Stimulated activated CD4-positive, alpha-beta T cell treated with anti-CD3 and anti-CD28 coated beads, Interleukin-4, amount 100 ng/mL, for 48 hours (primary cell): ENCODE measurements at places on chromosomes 7 and 10.

DNA sequence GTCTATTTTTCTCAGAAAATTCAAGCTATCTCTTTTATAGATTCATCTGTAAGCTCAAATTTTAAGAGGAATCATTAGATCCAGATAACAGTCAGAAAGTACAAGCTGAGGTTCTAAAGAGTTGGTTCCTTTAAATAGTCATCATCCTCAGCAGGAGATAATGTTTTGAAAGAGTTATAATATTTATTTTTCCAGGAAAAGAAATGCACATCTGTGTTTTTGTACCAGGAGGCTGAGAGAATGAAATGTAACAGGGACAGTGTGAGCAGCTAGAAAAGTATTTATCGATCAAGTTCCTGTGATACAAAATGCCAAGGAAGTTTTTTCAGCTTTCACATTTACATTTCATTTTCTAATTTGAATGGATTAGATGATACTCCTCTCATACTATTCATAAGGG lies 120.2 kb upstream of the LRRTM3 start:
- DNase-seq, result no peak

DNA sequence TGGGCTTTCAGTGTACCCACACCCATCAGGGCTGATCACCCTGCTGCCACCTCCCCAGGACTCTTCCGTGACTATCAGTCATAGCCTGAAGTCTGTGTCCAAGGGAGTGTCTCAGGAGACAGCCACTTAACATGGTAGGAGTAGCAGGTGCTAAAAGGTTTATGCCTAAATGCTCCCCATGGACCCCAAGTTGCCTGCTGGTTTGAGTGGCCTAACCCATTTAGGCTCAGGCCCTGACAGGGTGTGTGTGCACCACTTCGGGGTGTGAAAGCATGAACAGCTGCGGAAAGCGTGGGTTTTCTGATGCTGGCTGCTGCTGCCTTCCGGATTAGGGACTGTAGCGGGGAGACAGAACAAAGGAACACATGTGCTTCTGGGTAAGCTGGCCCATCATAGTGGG lies 93.2 kb upstream of the SAMD8 start:
- DNase-seq, result no peak

GRCh38 chr10:75619635-75620034 lies 188.2 kb downstream of the LRMDA start:
- DNase-seq, result no peak

- DNase-seq, result no peak
Measured at GRCh38 chr7:21028599-21028998, 241.9 kb upstream of the SP8 start.

DNA sequence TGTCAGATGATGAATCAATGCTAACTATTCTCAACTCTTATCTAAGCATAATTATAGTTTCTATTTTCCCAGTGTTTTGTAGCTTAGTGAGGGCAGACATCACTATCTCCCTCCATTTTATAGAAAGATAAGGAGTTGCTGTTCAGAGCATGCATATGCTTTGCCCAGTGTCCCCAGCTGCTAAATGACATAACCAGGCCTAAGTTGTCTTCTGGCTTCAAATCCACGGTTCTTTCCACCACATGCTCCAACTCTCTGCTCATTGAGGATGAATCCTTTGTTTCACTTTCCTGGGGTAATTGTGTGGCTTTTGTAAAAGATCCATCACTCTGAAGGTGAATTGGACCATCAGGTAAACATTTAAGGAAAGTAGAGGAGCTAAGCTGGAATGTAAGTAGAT lies 134.0 kb downstream of the SNX10 start:
- no peak for DNase-seq

DNA sequence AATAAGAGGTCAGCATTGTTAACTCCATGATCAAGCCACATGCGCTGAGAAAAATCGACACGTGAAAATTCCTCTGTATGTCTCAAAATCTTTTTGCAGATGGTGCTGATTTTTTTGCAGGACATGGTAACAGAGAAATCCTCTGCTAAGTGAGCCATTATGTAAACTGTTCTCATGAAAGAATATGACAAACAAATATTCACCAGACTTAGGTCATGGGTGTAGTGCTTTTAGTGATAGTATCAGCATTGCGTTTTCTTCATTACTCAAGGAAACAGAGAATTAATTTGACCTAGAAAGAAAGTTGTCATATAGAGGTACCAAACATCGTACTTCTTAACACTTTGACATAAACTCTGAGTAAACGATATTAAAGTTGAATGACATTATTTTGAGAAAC lies 34.7 kb downstream of the ADRB1 start:
- DNase-seq, result no peak

GRCh38 chr10:92181575-92181974 lies 109.3 kb downstream of the CPEB3 start:
- DNase-seq, result no peak

- DNase-seq, result no peak
Measured at GRCh38 chr7:2521341-2521745, 1.8 kb downstream of the LFNG start.

DNA sequence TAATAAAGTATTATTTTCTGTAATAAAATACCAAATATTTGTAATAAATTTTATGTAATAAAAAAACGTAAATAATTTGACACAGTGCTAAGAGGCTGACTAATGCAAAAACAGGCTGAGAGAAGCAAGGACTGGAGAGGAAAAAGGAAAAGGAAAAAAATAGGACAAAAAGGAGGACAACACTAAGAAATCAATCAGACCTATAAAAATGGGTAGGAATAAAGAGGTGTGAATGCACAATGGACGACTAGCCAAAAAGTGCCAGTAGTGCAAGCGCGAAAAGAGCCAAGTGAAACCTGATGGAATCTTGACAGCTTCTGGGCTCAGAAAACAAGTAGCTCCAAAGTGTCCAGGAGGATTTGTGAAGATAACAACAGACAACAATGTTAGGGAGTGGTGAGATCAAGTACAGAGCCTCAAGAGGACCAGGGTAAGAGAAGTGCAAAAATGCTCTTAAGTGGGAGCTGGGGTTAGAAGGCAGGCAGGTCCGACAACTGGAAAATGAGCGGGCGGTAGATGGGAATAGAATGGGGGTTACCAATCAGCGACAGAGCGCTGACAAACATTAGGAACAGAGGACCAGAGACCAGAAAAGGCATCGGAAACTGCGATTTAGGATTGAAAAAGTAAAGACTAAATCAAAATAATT lies 1.2 kb downstream of the BRAF start:
- no peak for DNase-seq

DNA sequence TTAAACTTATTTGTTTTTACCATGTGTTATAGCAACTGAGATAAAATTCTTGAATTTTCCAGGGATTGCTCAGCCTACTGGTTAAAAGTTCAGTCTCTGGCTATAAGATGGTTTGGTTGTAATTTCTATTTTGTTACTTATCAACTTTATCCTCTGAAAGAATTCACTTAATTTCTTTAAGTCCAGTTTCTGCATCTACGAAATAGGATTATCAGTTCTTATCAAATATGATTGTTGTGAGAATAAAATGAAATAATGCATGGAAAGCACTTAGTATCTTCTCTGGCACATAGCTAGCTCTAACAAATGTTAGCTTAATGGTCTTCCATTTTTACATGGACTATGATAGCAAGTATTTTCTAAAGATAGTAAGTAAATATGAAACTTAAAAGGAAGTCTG lies 53.3 kb downstream of the SEMA3D start:
- no peak for DNase-seq

DNA sequence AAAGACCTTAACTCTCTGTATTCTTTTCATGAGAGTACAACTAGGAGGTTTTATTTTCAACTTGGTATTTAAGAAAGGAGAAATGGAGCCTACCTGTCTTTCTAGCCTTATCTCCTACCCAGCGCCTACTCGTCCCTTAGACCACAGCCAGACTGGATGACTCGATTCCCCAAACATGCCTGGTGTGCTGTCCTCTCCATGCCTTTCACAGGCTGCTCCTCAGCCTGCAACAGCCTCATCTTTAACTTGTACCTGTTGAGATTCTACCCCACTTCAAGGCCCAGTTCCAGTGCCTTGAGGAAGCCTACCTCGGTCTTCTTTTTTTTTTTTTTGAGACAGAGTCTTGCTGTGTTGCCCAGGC lies 29.4 kb downstream of the CPA1 start:
- no peak for DNase-seq

DNA sequence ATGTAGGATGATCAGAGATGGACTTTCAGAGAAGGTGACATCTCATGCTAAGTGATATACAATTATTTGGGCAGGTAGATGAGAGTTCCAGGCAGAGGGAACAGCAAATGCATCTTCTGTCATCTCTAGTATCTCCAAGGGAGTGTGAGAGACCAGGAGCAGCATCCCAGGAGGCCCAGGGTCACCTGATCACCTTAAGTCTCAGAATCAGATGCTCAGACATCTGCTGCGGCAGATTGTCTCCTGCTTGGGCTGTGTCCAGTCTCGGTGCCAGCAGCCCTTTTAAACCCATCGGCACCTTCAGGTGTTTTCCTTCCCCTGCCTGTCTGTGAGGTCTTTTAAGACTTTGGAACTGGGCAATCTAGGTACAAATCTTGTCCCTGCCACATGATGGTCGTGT lies 690.6 kb downstream of the LRMDA start:
- no peak for DNase-seq

DNA sequence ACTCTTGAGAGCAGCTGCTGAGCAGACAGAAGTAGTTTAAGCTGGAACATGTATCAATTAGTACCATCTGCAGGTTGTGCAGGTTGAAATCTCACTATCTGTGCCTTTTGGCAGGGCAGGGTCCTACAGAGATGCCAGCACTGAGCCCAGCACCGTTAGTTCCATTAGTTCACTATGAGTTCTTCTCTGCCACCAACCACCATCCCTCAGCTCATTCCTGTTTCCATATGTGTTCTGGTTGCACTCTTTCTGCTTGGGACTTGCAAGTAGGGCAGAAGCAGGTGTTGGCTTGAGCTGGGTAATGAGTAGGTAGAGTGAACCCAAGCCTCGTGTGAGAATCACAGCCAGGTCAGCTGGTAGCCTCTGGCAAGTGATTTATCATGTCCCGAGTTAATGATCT lies 2.8 kb downstream of the SMO start:
- no peak for DNase-seq

GRCh38 chr10:103640436-103641181 lies 147.1 kb downstream of the NEURL1 start:
- no peak for DNase-seq

- no peak for DNase-seq
Measured at GRCh38 chr10:104577861-104578521, 63.1 kb upstream of the SORCS3 start.

DNA sequence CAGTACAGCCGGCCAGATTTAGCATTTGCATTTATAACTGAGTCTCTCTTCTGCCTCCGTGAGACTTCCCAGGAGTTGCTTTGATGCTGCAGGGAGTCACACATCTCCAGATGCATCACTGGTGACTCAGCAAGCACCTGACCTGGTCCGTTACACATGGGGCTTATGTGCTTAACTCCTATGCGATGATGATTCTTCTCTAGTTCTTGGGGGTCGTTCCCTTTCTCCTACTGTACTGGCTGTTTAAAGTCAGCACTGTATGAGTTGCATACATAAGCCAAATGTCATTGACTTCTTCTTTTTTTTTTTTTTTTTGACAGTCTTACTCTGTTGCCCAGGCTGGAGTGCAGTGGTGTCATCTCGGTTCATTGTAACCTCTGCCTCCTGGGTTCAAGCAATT lies 13.0 kb upstream of the AKR1E2 start:
- no peak for DNase-seq

GRCh38 chr10:133456041-133456951 lies 2.6 kb downstream of the SCART1 start:
- DNase-seq, result no peak

DNA sequence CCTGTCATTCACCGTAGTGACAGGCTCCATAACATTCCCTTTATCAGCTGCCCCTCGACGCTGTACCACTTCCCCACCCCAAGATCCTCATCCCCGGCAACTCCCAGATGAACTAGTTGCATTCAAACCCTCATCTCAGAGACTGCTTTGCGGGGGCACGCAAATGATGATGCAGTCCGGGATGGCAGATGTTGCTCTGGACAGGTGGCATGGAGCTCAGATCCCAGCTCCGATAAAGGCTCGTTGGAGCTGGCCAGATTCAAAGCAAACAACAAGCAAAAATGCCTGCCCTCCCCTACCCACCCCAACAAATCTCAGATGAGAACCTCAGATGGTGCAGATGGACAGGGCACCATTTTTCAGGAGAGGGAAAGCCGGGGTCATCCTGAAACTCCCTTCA lies 46.7 kb downstream of the CARD11 start:
- no peak for DNase-seq

GRCh38 chr10:48695636-48696534 lies 11.2 kb downstream of the WDFY4 start:
- DNase-seq, result no peak

DNA sequence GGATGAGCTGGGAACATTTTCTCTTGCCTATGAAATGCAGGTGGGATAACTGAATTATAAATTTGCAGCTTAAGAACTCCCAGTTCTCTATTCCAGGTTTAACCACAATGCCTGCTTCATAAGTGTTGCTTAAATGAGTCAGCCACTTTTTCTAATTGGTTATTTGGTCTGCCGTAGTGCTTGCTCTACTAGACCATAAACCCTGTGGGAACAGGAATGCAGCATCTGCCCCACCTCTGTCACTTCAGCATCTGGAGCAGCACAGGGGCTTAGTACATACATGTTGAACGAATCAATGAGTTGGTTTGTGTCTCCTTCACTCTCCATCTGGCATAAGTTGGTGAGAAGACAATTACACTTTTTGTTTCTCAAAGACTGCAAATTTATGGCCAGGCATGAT lies 95.2 kb upstream of the PTER start:
- DNase-seq, result no peak

- DNase-seq, result no peak
Measured at GRCh38 chr7:45066409-45066808, 22.4 kb downstream of the NACAD start.

- no peak for DNase-seq
Measured at GRCh38 chr7:11911900-11912299, 79.9 kb upstream of the THSD7A start.

GRCh38 chr10:5732141-5732540 lies 47.5 kb downstream of the TASOR2 start:
- DNase-seq, result no peak

- DNase-seq, result no peak
Measured at GRCh38 chr7:101529560-101529959, 99.5 kb downstream of the MYL10 start.

DNA sequence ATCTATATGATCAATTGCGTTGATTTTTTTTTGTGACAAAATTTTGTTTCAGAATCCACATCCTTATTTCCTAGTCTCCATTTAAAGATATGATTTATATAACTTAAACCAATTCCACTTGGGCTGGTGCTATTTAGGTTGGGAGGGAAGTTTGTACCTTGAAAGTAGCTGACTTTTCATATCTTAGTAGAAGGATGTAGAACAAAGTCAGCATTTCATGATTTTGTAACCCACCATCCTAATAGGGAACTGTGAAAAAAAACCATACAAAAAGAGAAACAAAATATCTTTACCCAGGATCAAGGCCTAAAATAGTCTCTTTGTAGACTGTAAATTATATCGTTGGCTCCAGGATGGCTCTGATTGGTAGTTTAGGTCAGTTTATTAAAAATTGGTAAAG lies 8.3 kb downstream of the HECTD2 start:
- DNase-seq, result no peak
